SHP77 (cell line): ENCODE measurements at places on chromosomes 4 and X.
A peak's percentile ranks its signal among the peaks of the same experiment; 100 is the strongest.

- DNase-seq = no peak
Observed at GRCh38 chr4:87097075-87097474, 123.3 kb downstream of the KLHL8 start.

DNA sequence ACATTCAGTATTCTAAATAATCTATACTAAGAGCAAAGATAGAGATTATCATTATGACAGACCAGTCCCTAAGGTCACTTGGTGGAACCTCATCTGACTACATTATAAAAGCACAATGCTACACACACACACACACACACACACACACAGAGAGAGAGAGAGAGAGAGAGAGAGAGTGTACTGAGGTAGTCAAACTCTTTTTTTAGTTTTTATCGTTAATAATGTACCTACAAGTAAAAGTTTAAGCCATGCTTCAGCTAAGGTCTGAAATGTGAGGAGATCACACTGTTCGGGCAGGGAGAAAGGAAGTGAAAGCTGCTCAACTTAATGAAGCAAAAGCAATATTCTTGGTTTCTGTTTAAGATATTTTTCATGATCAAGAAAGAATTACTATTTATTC, 75.8 kb upstream of the CCDC160 start:
- no peak for DNase-seq

DNA sequence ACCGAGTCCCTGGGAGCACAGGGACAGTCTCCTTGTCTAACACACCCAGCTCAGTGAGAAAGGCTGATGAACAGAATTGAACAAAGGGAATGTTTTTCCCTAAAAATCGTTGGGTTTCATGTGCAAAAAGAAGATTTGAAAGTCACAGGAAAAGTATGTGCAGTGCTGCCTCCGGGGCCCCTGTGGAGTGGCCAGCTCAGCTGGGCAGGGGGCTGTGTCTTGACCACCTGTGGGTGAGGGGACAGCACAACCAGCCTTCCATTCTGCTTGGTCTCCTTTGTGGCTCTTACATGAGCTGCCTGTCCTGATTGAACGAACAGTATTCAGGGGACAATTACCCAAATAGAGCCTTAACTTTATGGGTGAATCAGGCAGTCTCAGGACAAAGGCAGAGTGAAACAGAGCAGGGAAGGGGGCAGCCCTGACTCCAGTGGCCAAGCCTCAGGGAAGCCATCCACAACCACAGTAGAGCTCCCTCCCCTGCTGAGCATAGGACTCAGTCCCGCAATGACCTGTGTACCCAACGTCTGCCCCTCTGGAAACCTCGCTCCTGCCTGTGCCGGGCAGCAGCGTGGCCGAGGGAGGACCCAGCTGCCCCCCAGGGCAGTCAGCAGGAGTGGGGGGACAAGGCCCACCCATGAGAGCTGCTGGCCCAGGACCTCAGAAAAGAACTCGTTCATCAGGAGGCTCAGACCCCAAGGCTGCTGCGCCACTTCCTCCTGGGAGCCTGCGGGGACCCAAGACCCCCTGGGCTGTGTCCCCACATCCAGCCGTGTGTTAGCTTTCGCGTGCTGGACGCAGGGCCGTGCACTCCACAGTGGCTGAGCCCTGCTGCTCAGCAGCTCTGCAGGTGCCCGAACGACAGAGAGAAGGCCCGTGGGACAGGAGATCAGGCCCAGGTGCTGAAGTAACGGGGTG, 59.6 kb upstream of the MXD4 start:
- no peak for DNase-seq

- no peak for DNase-seq
Observed at GRCh38 chr4:66475596-66475995, 805.3 kb upstream of the EPHA5 start.

GRCh38 chr4:38752941-38753806, 29.6 kb downstream of the TLR10 start:
- DNase-seq = peak; percentile 30

GRCh38 chrX:115467961-115468360, 93.0 kb upstream of the PLS3 start:
- DNase-seq = no peak

DNA sequence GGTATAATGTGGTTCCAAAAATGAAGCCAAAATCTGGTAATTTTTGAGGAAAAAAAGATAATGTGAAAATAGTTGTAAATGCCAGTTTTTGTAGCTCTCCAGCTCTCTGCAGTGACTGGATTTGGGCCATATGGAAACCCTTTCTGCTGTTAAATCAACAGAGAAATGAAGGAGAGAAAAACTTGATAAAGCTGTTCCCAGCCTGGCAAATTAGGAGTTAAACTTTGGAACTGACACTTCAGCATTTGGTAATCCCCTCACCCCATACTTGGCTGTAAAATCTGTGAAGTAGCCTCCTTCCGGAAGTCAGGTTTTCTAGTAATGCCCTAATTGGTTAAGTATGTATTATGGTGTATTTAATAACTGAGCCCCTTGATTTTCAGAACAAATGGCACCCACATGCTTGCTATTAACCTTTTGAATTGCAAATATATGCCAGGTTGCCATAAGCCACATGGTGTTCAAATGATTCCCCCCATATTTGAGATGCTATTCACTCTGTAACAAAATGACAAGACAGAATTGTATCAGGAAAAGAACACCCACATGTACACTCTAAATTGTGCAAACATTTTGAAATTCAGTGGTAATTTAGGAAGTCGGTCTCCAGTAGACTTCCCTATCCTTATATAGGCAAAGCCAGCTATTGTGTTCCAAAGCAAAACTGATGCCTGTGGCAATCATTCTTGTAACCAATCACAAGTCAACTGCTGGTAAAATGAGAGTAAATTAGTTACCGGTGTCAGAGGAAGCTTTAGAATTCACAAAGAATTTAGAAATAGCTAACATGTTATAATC, 96.3 kb upstream of the ADAMTS3 start:
- DNase-seq = no peak

DNA sequence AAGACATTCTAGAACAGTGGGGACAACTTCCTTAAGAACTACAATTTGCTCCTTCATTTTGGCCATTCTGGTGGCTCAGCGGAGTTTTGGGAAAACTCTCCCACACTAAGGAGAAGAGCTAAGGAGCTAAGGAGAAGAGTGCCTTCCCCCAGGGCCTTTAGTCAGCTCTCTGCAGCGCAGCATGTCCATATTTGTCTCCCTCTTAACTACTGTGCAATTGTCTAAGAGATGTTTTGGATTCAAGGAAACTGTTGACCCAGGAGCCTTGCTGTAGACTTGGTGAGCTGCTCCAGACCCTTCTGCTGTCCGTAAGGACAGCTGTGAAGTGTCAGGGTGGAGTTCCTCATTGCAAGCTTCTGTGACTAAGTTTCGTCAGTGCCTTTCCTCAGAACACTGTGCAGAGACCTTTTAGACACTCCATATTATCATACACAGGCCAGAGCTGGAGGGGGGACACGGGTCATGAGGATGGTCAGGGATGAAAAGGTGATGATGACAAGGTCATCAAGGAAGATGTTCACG, 179.0 kb downstream of the NHS start:
- no peak for DNase-seq

GRCh38 chrX:108306086-108306485, 132.1 kb downstream of the COL4A6 start:
- DNase-seq = no peak

GRCh38 chr4:11428899-11429698, 405 bp upstream of the HS3ST1 start:
- DNase-seq = peak; percentile 77

DNA sequence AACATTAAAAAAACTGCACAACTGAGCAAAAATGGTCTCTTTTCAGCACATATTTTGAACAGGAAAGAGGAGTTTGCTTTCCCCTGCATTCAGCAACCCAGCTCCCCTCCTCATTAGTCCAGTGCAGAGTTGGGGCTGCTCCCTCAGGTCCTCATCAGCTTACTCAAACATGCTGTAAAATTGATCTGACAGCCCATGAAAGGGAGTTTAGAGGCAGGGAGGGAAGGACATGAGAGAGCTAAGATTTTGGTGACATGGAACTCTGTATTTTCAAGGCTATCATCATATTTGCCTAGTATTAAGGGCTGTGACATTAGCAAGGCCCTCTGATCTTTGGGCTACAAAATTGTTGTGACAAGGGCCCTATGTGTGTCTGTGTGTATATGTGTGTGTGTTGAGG, 205.6 kb upstream of the TAPT1 start:
- DNase-seq = no peak

- no peak for DNase-seq
Observed at GRCh38 chr4:139848028-139848427, 182.4 kb downstream of the MGST2 start.

- no peak for DNase-seq
Observed at GRCh38 chr4:88674979-88675378, 22.6 kb downstream of the NAP1L5 start.

DNA sequence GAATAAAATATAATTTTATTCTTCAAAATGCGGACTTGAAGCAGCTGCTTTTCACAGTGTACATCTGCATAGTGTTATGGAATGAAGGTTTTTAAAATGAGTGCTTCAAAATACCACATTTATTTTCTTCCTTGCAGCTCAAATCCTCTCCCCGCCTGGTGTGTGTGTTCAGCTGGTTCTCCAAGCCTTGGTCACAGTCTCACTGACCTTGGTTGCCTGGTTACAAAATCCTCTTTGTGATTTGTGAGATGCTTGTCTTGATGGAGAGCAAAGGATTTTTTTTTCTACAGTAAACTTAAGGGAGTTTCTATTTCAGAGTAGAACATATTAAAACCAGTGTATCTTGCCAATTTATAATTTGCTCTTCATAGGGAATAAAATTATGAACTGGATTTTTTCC, 139.2 kb downstream of the PCDH18 start:
- peak; percentile 34 for DNase-seq

GRCh38 chr4:3223346-3223745, 25.6 kb upstream of the MSANTD1 start:
- DNase-seq = no peak

- no peak for DNase-seq
Observed at GRCh38 chr4:6909970-6910339, 329 bp downstream of the TBC1D14 start.

DNA sequence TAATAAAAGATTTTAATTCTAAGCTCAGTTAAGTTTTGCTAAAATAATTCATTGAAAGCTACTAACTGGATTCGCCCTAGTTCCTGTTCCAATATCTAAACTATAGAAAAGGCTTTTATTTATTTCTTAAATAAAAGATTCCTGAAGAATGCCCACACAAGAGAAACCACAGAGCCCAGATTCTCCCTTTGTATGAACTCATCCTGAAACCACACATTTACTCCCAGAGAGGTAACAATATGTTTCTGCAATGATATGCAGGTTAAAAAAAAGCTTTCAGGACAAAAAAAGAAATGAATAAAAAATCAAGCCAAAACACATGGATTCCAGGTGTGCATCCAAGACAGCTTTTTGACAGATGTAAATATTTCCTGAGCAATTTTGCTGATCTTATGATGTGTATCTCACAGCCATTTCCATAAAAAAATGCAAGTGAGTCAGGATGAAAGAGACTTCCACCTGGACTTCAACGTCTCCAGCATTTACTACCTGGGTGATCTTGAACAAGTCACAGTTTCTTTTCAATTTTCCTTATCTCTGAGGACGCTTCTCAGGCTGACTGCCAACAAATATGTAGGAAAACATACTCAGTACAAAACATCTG, 234.4 kb upstream of the FAT1 start:
- no peak for DNase-seq

DNA sequence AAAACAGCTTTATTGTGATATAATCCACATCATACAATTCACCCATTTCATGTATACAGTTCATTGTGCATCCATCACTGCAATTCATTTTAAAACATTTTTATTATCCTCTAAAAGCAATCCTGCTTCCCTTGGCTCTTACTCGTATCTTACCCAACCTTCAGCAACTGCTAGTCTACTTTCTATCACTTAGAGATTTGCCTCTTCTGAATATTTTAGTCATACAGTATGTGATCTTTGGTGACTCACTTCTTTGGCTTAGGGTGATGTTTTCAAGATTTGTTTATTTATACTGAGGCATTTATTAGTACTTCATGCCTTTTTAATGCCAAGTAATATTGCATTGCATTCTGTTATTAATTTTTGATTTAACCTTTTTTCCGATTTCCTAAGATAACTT, 15.0 kb upstream of the MSMO1 start:
- DNase-seq = no peak

GRCh38 chr4:31088600-31089230, 368.5 kb downstream of the PCDH7 start:
- DNase-seq = no peak
